ENCODE measurements at places on chromosomes 5 and 9. TPM values are rescaled to one million over a fixed set of nuclear protein-coding genes. Genes with fewer than 3 reads are reported as not detected.
A peak's percentile ranks its signal among the peaks of the same experiment; 100 is the strongest.

DNA sequence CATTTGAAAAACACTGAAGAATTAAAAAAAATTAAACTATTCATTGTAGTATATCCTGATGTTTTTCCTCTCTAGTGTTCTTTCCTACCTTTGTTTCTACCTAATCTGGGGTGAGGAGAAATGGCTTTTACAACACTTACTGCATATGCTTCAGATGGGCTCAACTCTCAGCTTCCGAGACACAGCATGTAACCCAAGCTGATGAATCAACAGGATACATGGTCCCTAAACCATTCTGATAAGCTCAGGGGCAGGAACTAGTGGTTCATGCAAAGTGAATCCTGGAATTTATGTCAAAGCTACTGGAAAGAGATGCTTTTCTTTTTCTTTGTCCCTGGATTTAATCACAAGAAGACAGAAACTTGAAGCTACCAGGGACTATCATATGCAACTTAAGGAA lies 672.5 kb upstream of the RORB start:
- no peak for DNase-seq

DNA sequence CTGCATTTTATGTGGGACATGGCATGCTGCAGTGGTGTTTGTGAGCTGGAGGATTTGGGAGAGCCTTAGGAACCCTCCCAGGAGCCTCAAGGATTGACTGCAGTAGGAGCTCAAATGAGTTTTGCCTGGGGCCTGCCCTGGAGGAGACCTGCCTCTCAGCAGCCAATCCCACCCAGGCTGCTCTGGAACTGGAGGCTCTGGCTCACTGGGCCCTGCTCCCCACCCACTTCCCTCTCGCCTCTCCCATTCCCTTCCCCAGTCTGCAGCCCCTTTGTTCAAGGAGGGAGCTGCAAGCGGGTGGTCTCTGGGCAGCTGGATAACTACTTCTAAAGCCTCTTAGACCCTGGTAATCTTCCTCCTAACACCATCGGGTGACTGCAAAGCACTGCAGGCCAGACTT lies 24.2 kb downstream of the KCNIP1 start:
- DNase-seq, result no peak

- DNase-seq, result no peak
These were observed 84.8 kb downstream of the CAMK4 start for GRCh38 chr5:111308951-111309350.

GRCh38 chr5:57618767-57619381 lies 136.3 kb upstream of the ACTBL2 start:
- no peak for DNase-seq

TICAM2 gene
- 1.6 TPM for total RNA-seq

- no peak for DNase-seq
These were observed 207.4 kb downstream of the DAB2IP start for GRCh38 chr9:121858788-121859187.

DNA sequence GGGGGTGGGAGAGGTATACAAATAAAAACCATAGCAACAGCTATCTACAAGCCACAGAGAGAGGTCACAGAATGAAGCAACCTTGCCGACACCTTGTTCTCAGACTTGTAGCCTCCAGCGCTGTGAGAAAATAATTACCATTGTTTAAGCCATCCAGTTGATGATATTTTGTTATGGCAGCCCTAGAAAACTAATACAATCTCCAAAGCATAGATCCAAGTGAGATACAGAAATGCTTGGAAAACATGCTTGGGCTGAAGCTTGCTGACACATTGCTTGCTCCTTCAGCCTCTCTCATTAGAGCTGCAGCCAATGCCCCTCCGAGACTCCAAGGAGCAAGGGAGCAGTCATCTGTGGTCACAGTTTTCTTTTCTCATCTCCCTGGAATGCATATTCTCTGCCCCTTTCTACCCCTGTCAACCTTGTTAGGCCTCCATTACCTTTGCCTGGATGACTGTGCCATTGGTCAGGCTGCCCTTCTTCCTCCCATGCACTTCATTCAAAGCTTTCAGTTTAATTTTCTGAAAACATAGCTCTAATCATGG lies 401.4 kb upstream of the KLF4 start:
- no peak for DNase-seq

SLC34A3 gene
- total RNA-seq, result not detected

- no peak for DNase-seq
These were observed 110.7 kb downstream of the OLFM1 start for GRCh38 chr9:135198144-135198543.

ZNF608 gene
- total RNA-seq, result not detected

DNA sequence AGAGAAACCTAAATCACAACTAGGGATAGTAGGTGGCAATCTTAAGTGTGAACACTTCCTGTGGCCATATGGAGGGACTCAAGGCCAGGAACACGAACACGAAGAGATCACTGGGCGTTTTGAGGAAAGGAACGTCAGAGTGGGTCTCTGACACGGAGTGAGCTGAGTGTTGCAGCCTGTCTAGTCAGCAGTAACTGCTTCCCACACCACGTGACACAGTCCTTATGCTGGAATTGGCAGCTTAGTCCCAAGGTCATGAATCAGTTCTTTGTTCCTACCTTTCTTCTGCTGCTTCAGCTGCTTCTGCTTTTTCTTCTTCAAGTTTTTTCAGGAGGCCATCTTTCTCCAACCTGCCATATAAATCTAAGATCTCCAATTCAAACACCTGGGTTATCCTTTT lies 18.2 kb downstream of the SPACA9 start:
- no peak for DNase-seq

DNA sequence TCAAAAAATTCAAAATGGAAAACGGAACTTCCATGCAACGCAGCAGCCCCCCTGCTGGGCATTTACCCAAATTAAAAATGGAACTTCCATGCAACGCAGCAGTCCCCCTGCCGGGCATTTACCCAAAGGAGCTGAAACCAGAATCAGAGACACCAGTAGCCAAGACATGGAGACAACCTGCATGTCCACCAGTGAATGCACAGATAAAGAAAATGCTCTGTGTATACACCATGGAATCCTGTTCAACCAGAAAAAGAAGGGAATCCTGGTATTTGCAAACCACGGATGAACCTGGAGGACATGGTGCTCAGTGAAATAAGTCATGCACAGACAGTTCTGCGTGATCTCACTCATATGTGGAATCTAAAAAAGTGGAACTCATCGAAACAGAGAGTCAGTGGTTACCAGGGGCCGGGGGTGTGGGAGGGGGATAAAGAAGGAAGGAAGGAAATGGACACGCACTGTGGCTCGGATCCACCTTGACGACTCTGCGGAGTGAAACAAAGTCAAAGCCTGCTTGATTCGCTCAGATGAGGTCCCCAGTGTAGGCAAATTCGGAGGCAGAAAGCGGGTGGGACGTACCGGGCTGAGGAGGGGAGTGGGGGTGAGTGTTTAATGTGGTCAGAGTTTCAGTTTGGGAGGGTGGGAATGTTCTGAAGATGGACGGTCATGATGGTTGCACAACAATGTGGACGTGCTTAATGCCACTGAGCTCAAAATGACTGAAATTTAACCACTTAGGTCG lies 40.2 kb upstream of the EXOC3 start:
- DNase-seq, result no peak

- no peak for DNase-seq
These were observed 355 bp downstream of the TLE4 start for GRCh38 chr9:79572032-79572607.

- DNase-seq, result no peak
These were observed 539.8 kb upstream of the ZNF608 start for GRCh38 chr5:125286271-125286670.

- DNase-seq, result peak; percentile 35
These were observed 2.4 kb downstream of the SURF6 start for GRCh38 chr9:133333566-133333965.

GRCh38 chr9:4859035-4859434 lies 66.3 kb downstream of the RCL1 start:
- DNase-seq, result no peak

TMEFF1 gene
- not detected for total RNA-seq

SHISAL2B gene
- total RNA-seq, result not detected

- DNase-seq, result no peak
These were observed 16.1 kb downstream of the ACTBL2 start for GRCh38 chr5:57466544-57466943.

EGFLAM gene
- total RNA-seq, result not detected

CCDC180 gene
- total RNA-seq, result 4.6 TPM

BTNL3 gene
- total RNA-seq, result not detected

LCN15 gene
- not detected for total RNA-seq

- DNase-seq, result no peak
These were observed 41.0 kb downstream of the MVB12B start for GRCh38 chr9:126367616-126368015.

GRCh38 chr9:119273984-119274665 lies 95.1 kb downstream of the BRINP1 start:
- DNase-seq, result no peak

DNA sequence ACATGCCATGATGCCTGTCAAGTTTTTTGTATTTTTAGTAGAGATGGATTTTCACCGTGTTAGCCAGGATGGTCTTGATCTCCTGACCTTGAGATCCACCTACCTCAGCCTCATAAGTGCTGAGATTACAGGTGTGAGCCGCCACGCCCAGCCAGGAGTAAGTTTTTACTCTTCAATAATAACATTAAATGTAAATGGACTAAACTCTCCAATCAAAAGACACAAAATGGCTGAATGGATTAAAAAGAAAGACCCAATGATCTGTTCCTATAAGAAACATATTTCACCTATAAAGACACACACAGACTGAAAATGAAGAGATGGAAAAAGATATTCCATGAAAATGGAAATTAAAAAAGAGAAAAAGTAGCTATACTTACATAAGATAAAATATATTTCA lies 37.2 kb upstream of the ISOC1 start:
- no peak for DNase-seq

GRCh38 chr5:91850031-91850430 lies 466.9 kb upstream of the ARRDC3 start:
- DNase-seq, result no peak

FSD1L gene
- 6.3 TPM for total RNA-seq

Measured in activated CD8-positive, alpha-beta memory T cell treated with anti-CD3 and anti-CD28 coated beads, Interleukin-2, amount 10 ng/mL, durations not matched to agents 7 days and 5 days (primary cell).